Thoracic aorta (tissue), 2 donors: ENCODE measurements at places on chromosomes 16 and 17. TPM values are rescaled to one million over a fixed set of nuclear protein-coding genes. Genes with fewer than 3 reads are reported as not detected.

ARHGAP44 gene
- 7.3 TPM for total RNA-seq

KIF2B gene
- total RNA-seq, result not detected

SLC6A2 gene
- not detected for total RNA-seq

NPW gene
- not detected for total RNA-seq

GRAPL gene
- 0.54 TPM for total RNA-seq

CMTM2 gene
- 1.7 TPM for total RNA-seq

DNA sequence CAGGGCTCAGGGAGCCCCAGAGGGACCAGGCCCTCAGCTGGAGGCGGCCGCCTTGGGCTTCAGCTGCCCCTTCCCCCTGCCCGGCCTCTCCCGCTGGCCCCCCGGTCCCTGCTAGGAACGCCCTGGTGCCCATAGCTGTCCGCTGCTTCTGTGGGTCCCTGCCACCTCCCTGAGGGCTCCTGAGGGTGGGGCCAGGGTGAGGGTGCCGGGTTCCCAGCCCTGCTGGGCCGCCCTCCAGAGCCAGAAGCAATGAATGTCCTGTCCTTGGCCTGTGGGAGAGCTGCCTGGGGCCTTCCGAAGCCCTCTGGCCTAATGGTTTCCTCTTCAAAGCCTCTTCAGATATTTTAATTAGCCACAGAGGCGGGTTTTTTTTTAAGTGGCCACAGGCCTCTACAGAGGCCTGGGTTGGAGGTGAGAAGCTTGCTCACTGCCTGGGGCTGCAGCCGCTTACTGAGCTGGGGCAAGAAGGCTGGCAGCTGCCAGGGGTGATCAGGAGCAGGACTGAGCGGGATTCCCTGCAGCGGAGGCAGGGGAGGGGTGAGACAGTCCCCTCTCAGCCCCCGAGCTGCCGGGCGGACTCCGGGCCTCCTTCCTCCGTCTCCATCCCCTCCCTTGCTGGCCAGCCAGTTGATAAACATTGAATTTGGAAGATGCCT lies 9.9 kb downstream of the CENPX start:
- DNase-seq, result no peak

GRCh38 chr16:48824271-48824670 lies 214.3 kb upstream of the N4BP1 start:
- no peak for DNase-seq

DNA sequence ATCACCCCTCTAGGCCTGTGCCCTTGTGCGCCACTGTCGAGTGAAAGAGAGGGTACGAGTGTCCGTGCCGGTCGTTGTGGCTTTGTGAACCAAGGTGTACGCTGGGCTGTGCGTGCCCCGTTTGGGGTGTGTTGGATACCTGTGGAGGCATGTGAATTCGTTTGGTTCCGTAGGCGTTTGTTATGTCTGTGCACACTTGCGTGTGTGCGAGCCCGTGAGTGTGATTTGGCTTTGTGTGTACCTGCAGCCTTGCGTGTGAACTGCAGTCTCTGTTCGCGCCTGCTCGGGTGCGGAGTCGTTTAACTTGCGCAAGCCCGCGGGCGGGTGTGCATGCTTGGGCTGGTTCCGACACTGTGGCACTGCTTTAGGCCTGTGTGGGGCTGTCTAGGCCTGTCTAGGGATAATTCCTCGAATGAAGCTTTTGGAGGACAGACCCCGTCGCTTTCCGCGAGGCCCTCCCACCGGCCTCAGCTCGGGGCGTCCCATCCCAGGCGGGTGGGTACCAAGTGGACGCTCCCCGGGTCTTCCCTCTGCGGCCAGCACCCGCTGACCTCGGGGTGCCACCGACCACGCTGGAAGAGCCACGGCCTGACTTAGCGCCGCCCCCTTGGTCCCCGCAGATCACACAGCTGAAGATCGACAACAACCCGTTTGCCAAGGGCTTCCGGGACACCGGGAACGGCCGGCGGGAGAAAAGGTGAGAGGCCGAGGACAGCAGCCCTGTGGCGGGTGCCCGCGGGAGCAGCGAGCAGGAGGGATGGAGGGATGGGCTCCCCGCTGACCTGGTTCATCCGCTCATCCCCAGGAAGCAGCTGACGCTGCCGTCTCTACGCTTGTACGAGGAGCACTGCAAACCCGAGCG lies 4.4 kb downstream of the TBX2 start:
- no peak for DNase-seq

- no peak for DNase-seq
Measured at GRCh38 chr17:30964876-30965275, 6.0 kb upstream of the RNF135 start.

DNA sequence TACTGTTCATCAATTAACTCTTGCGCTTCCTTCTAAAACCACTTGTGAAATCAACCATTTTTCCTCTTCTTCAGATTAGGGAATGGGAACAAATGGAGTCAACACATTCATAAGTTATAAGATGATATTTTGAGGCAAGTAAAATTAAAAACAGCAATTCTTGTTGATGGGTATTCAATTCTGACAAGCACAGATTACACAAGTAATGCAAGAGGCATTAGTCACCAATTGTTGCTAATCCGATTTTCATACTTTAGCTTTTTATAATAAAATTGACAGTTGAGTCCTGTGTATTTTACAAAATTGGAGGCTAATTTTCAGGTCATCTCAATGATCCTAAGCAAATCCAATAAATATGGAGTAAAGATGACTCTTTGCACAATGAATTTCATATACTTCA lies 918.4 kb upstream of the SOX9 start:
- DNase-seq, result no peak

GRCh38 chr17:31549121-31549524 lies 157.6 kb downstream of the RAB11FIP4 start:
- no peak for DNase-seq

DNA sequence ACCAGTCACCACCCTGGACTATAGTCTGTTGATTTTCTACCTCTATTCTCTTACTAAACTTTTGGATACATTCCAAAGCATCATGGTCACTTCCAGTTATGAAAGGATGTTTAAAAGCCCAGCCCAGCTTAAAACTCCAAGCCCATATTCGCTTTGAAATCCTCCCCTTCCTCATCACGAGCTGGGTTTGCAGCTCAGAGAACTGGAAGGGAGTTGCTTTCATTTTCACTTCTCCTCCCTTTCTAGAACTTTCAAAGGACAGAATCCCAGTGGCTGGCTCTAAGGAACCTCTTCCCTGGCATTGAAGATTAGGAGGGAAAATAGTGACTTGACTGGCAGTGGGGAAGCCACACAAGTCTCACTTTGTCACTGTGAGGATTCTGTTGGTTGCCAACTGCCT lies 100.1 kb upstream of the DYNLRB2 start:
- no peak for DNase-seq

GRCh38 chr17:73580073-73580710 lies 64.1 kb downstream of the SDK2 start:
- DNase-seq, result no peak

GRCh38 chr17:44095647-44096496 lies 25.3 kb downstream of the G6PC3 start:
- DNase-seq, result no peak

DNA sequence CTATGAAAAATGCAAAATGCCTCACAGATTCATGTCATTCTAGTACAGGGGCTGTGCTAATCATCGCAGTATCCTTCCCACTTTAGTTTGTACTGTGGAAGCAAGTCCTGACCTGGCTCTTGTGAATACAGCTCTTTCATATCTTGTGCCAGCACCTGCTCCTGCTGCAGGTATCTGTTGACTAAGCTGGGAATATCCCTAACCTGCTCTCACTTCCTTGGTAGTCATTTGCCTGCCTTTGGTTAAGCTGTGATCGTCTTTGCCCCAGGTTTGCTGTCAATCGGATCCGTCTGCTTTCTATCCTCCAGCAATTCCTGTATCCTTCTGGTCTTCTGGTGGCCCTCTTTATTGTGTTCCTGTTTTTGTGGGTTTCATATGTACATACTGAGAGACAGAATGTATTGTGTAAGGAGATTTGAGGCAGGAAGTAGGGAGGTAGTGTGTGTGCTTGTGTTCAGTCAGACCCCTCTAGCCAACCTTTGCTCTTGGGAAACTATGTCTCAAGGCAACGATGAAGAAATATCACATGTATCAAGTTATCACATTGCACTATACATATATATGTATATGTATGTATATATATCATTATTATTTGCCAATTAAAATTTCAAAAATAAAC lies 7.7 kb upstream of the GINS3 start:
- DNase-seq, result no peak
